ENCODE measurements at places on chromosomes 2 and 18.

GRCh38 chr2:121483021-121483420 lies 47.7 kb upstream of the RNU4ATAC start:
- DNase-seq: no peak

DNA sequence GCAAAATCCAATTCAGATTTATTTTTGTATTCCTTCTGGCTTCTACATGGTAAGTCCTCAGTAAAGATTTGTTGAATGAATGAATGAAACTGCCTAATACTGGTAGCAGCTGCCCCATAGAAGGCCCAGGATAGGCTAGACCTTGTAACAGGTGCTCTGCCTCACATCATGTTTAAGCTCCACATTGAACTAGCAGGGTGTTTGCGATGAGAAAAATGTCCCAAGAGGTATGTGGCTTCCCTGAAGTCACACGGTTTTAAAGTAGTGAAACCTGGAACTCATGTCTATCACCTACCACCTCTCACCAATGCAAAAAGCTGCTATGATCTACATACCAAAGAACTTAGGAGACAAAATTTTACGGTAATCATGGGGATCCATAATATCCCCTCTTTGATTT lies 765 bp upstream of the LHCGR start:
- no peak for DNase-seq

GRCh38 chr18:44737623-44738022 lies 56.9 kb downstream of the SETBP1 start:
- DNase-seq: no peak

GRCh38 chr2:111058264-111058663 lies 62.5 kb upstream of the BCL2L11 start:
- no peak for DNase-seq

- DNase-seq: no peak
Observed at GRCh38 chr2:138600732-138601457, 99.3 kb downstream of the SPOPL start.

GRCh38 chr2:27958711-27959378 lies 68.3 kb downstream of the BABAM2 start:
- DNase-seq: no peak

- DNase-seq: no peak
Observed at GRCh38 chr2:72893594-72894319, 6.5 kb downstream of the SPR start.

DNA sequence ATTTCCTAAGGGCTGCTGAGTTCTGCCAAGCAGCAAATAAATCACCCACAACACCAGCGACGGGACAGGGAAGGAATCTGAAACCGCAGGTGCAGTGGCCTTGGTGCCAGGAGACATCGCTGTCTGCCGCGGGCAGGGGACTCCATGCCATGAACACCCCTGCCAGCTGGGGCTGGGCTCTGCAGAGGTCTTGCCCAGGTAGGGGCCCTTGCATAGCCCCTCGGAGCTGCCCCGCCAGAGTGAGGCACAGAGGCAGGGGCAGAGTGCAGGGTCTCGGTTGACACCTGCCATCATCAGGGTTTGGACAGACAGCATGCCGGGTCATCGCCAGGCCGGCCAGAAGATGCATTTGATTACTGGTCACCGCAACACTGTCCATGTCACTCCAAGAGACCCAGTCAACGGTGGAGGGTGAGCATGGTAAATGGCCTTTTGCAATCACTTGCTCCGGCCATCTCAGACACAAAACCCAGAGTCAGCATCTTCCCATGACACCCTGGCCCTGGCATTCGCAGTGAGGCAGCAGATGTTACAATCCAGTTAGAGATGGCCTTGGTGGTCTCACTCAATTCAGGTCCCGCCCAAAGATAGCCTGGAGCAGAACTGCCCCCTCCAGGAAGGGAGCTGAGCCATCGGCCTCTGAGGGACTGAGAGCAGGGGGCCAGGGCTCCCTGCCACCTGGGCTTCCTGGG lies 255.4 kb downstream of the NDUFA10 start:
- no peak for DNase-seq

DNA sequence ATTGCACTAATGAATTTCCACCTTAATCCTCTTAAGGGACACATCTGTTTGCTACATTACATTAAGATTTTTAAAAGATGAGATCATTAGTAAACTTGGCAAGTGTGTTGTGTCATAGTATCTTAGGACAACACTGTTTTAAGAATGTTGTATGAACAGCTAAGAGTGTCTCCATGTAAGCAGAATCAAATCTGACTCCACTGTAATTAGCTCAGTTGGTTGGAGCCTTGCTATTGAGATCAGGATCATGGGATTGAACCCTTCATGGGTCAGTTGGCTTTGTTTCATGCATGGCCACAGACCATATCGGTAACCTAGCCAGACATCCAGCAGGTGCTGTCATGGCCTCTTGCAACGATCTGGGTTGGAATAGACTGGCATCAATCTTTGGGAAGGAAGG lies 5.2 kb downstream of the FHOD3 start:
- DNase-seq: no peak

DNA sequence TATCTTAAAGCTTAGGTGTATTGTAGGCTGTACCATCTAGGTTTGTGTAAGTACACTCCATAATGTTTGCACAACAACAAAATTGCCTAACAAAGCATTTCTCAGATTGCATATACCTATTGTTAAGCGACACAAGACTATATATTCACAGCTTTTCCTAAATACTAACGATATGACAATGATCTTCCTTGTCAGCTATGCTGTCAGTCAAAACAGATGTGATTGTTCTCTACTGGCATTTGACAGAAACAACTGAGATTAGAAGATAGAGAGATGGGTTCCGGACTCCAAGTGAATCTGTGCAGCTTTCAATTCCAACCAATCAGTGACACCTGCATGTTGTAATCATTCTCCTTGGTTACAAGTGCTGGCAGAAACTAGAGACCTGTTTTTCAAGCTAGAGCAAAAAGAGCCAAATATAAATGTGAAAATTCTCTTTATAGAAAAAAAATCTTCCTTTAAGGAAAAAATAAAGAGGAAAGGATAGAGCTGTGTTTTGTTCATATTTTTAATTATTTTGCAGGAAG lies 1232.3 kb upstream of the SLC39A10 start:
- no peak for DNase-seq

DNA sequence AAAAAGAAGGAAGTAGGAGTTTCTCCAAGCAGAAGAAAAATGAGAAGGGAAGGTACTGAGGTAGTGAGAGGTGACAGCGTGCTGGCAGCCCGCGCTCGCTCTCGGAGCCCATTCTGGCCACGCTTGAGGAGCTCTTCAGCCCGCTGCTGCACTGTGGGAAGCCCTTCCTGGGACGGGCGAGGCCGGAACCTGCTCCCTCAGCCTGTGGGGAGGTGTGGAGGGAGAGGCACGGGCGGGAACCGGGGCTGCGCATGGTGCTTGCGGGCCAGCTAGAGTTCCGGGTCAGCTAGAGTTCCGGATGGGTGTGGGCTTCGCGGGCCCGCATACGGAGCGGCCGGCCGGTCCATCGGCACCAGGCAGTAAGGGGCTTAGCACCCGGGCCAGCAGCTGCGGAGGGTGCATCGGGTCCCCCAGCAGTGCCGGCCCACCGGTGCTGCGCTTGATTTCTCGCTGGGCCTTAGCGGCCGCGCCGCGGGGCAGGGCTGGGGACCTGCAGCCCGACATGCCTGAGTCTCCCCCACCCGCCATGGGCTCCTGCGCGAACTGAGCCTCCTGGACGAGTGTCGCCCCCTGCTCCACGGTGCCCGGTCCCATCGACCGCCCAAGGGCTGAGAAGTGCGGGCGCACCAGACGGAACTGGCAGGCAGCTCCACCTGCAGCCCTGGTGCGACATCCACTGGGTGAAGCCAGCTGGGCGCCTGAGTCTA lies 11.1 kb upstream of the CYS1 start:
- no peak for DNase-seq

DNA sequence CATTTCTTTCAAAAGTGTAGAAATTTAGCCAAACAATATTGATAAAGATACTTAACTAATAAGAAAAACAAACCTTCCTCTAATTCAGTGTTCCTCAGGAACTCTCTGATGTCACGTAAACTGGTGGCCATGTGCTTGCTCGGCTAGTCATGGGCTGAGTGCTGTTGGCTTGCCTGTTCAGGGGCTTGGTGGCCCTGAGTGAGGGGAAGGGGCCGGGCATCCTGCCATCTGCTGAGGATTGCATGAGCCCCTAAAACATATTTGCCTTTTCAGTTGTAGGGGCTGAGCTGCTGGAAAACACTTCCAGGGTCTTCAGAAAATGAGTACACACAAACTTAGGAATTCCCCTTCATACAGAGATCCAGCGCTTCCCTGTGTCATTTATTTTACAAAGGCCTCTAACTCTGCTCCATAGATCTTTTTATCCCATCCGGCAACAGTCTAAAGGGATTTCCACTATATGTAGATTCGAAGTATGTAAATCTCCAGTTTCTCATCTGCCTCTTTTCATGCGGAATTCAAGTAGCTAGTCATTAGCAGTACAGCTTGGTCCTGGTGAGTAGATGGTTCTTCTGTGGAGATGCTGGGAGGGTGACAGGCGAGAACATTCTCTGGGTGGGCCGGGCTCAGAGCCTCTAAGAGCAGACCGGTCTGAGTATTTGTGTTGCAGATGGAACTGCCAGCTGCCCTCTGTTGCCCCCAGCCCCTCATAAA lies 20.1 kb upstream of the NFATC1 start:
- no peak for DNase-seq

DNA sequence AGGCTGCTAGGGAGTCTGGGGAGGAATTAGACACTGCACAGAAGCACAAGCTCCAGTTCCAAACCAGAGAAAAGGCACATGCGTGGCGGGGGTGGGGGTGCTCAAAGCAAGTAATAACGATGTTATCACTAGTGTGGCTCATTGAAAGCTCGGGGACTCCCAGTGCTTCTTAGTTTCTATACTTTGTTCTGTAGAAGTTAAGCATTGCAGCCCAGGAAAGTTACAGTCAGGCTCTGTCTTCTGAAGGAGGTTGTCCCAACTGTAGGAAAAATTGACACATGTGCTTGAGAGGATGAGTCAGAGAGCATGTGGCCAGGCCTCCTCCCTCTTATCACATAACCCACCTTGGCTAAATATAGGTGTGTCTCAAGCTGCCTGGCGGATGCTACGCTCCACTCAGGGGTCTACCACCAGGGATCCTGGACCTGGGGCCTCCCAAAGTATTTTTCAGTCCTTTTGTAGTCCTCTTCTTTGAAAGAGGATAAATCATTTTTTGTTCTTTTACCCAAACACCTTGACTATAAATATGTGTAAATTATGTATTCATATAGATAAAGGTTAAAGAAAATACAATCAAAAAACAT lies 3.8 kb downstream of the GALNT5 start:
- peak; percentile 65 for DNase-seq

- no peak for DNase-seq
Observed at GRCh38 chr2:201464547-201464946, 13.0 kb downstream of the STRADB start.

DNA sequence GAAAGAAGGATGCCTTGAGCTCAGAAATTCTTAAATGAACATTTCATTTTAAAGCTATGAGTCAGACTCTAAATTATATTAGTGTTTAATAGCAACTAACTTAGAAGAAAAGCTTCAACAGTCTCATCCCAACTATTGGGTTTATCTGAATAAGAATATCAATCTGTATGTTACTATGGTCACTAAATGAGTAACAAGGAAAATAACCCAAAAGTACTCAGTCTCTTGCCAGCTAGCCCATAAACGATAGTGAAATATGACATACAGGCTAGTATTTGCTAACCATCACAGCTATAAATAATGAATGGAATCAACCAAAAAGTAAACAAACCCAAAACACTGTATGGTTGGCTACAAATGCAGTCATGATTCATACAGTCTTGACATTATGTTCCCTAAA lies 174.9 kb downstream of the RAB3GAP1 start:
- DNase-seq: no peak

DNA sequence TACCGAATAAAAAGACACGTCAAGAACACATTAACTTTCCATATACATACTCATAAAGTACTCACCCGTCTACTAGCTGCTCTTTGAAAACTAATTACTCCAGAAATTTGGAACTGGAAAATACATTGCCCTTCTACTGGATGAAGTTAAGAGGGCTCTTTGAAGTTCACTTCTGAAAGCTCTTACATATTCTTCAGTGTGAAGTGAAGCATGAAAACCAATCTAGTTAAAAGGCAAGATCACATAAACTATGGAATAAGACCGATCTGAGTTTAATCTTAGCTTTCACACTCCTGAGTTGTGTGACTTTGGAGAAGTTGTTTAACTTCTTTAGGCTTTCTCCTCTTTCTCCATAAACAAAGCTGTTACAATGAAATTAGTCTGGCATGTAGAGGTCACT lies 38.5 kb downstream of the REV1 start:
- no peak for DNase-seq

- peak; percentile 95 for DNase-seq
Observed at GRCh38 chr2:39124000-39124745, 3.3 kb upstream of the SOS1 start.

DNA sequence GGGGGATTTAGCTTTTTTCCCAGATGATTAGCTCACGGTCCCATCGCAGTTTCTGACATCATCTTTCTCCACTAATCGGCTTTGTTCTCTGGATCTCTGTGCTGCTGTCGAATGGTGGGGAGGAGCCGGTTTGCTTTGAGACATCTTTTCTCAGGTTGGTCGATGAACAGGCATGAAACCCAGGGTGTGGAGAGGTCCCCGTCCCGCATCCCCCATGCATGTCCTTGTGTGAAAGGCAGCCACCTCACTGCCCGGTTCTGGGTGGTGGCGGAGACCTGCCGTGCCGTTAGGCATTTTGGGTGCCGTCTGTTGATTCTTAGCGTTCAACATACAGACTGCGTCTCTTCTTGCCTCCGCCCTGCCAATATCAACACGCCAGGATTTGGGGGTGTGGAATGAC lies 57.8 kb downstream of the CTDP1 start:
- DNase-seq: no peak

Measured in stimulated activated CD4-positive, alpha-beta T cell treated with anti-CD3 and anti-CD28 coated beads, Interleukin-1b, Interleukin-23, amount 100 ng/mL, for 24 hours (primary cell).